Activated CD4-positive, CD25-positive, alpha-beta regulatory T cell (primary cell): ENCODE measurements at places on chromosomes 6 and 20.

GRCh38 chr20:20814685-20815084 is 102.2 kb upstream of the RALGAPA2 start:
- no peak for DNase-seq

DNA sequence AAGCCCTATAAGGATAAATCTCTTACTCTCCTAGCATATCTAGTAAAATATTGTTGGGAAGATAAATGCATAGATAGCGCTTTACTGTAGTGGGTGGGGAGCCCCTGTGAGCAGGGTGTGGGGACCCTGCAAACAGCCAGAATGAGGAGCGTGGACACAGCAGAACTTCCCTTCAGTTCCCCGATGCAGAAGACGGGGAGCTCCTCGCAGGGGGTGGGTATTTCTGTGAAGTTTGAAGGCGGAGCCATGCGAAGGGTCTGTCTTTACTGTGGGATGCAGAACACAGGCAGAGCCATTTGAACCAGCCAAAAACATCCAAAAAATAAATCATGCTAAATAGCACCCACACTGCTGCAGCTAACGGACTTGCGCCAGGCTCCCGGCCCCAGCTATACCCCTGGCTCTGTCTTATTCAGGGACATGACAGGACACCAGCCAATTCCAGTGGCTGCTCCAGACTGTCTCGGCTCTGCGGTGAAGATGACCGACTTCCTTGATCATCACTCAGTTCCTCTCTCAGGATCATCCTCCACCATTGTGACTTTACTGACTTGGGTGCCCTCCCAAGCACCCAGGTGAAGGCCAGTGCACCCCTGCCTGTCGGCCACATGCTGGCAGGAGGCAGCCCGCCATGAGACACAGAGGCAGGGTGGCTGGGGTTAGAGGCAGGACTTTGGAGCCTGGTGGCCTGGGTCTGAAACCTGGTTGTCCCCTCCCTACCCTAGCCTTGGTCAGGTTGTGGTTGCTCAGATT is 134.5 kb downstream of the SMOC2 start:
- DNase-seq: no peak

DNA sequence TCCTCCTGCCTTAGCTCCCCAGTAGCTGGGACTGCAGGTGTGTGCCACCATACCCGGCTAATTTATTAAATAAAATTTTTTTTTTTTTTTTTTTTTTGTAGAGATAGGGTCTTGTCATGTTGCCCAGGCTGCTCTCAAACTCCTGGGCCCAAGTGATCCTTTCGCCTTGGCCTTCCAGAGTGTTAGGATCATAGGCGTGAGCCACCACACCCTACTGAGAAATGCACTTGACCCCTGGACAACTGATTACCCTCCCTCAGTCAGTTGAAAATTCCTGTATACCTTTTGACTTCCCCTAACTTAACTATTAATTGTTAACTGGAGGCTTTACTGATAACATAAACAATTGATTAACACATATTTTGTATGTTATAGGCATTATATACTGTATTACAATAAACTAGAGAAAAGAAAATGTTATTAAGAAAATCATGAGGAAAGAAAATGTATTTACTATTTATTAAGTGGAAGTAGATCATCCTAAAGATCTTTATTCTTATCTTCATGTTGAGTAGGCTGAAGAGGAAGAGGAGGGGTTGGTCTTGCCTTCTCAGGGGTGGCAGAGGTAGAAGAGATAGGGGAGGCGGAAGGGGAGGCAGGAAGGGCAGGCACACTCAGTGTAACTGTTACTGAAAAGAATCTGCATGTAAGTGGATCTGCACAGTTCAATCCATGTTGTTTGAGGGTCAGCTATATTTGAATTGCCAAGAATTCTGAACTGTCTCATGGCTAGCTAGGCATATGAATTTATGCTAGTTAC is 104.3 kb downstream of the FARS2 start:
- DNase-seq: no peak

GRCh38 chr20:16284385-16285100 is 288.7 kb downstream of the KIF16B start:
- no peak for DNase-seq

DNA sequence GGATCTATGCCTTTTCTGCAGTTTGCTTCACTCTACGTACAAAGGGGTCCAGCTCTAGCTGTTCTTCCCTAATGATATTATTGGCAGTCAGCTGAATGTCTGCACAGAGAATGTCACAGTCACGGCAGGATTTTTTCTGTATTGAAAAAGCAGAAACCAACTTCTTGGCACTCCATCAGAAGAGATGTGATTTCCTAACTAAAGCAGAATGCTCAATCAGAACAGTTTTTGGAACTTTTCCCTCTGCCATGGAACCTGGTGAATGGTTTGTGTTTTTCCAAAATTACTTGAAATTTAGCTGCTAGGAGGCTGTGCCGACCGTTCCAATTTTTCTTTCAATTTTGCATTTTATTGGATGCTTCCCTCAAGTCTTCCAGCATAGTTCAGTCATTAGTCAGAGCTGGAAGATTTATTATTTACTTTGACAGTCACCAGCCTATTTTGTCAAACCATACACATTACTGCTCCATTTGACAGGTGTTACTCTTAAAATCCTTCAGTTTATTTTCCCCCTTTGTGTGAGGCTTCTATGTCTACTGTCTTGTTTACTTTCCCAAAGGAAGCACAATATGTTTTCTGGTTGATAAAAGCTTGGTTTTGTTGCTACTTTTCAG is 259.6 kb upstream of the EPHA7 start:
- no peak for DNase-seq

GRCh38 chr20:49045440-49046086 is 549 bp upstream of the CSE1L start:
- DNase-seq: no peak

GRCh38 chr6:98041056-98041455 is 758.0 kb upstream of the MMS22L start:
- no peak for DNase-seq

- DNase-seq: no peak
Measured at GRCh38 chr20:23782366-23782983, 31.7 kb upstream of the CST1 start.

- DNase-seq: no peak
Measured at GRCh38 chr6:151716526-151716932, 91.0 kb upstream of the ESR1 start.

GRCh38 chr6:113813142-113813541 is 44.0 kb upstream of the MARCKS start:
- DNase-seq: no peak

DNA sequence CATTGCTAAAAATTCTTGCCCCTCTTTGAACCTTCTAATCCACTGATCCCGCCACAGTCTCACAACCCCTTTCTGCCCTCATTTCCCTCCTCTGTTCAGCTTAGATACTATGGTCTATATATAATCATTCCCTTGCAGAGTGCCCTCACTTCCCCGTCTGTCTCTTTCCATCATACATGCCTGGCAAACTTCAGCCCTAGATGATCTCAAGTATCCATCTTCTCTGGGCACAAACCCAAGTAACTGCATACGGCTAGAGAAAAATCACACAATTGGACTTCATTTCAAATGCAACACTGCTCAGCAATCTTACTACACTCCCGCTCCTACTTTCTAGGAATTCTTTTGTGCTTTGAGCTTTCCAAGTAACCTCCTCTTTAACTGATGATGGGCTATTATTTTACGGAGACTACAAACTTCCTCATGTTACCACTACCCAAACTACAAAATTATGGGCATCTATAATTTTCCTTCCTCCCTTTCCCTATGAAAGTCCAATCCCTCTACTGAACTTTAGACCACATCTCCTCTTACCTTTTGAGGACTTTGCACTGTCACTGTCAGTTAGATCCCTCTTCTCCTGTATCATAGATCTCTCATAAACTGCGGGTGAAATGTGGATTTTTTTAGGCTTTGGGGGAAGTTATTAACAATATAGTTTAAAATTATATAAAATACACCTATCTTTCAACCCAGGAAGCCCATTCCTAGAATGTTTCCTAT is 135.6 kb downstream of the BTBD9 start:
- DNase-seq: no peak

DNA sequence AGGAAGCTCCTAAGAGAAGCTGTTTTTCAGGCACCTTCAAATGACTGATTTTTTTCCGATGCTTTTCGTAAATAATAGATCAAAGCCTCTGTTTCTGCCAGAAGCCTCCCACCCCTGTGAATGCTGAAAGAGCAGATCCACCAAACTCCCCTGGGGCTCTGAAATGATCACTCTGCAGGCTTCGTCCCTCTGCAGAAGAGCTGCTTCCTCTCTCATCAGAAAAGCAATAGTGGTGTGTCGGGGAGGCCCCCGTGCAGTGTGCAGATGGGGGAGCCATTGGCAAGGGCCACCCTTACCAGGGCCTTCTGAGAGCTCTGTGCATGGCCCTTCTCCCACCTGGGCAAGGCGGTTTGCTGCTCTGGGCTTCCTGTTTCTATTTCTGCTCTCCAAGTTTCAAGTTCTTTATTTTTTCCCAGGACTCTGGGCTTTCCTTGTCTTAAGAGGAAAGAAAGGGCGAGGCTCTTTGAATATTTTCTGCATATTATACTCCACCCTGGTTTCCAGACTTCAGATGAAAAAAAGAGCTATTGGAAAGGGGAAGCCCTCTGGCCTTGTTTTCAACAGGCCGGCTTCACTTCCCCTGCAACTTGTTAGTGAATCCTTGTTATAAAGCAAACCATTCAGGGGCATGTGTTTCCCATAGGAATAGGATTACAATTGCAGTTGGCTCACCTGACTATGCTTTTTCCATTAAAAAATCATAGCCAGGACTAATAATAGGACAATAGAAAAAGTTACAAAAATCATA is 155.2 kb downstream of the TTLL2 start:
- no peak for DNase-seq

GRCh38 chr20:60680554-60680953 is 571.5 kb upstream of the CDH4 start:
- DNase-seq: no peak

- DNase-seq: no peak
Measured at GRCh38 chr6:7377961-7378360, 11.6 kb downstream of the CAGE1 start.

DNA sequence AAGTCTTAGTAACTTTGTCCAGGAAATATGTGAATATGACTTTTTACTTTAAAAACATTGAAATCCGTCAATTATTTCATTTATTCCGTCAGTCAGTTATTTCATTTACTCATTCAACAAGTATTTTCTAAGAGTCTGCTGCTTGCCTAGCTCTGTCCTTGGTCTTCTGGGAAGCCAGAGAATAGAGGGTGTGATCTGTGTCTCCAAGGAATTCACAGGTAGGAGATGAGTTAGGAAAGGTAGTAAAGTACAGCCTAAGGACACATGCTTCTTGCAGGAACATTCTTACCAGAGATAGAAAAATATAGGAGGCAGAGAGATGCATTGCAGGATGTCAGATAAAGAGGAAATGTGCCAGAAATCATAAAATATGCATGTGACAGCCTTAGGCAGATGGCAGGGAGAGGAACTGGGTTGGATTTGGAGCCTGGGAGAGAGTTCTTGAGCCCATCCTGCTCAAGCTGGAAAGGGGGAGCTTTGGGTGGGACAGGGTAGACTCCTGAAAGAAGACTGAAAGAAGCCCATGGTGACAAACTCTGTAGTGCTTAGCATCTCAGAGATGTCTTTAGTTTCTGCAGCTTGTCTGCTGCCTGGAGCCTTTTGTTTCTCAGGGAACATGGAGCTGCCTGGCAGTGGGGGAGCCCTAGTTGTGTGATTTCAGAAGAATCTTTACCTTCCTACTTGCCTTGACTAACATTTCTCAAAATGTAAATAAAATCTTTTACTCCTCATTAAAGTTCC is 3.5 kb downstream of the SH3BGRL2 start:
- DNase-seq: no peak

DNA sequence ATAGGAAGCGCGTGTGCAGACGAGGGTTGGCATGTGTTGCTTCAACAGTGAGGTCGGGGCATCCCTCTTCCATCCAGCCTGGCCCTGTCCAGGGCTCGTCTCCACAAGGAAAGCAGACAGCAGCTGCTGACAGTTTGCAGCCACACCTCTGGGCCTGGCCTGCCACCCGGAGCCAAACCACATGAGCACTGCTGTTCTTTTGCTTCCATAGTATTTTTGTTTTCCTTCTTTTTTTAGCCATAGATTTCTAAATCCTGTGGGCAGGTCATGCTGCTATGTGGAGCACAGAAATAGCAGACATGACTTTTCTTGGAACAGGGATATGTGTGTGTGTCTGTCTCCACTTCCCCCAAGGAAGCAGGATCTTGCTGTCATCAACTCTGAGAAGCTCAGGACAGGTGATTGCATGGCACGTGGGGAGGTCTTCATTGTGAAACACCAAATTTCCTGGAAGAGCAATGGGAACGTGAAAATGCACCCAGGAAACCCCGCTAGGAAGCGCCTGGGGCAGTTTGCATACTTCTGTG is 167.4 kb downstream of the DTNBP1 start:
- DNase-seq: no peak

- no peak for DNase-seq
Measured at GRCh38 chr20:20241976-20242375, 125.9 kb upstream of the INSM1 start.

DNA sequence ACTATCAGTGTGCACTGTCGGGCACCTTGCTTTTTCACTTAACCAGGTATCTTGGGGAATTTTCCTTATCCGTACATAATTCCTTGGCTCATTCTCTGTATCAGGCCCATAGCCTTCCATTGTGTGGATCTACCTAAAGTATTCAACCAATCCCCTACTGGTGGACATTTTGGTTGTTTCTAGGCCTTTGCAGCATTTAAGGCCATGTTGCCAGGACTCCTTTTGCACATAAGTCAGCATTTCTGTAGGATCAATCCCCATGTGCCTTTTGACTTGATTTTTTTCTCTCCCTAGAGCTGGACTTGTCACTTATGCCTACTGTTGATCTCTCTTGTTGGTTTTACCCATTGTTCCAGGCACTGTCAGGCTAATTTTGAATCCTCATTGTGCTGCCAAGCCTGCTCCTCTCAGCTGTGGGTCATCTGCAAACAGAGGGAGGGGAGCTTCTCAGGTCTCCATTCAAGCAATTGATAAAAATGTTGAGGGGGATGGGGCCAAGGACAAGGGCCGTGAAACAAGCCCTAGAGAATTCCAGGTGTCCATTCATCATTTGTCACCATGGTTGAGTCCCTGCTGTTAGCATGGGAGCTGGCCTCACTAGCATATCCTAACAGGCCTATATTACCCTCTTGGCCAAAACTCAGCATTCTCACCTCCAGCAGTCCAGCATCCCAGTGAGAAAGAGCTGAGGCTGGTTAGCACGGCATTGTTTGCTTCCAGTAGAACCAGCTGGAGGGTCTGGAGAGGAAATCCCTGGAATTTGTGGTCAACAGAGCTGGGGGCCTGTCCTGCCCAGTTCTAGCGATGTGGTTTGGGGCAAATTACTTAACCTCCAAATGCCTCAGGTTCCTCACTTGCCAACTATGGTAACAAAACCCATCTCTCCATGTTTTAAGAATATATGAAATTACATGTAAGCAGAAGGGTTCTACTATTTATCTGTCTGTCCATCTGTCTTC is 178.4 kb downstream of the MRPL14 start:
- DNase-seq: no peak

- no peak for DNase-seq
Measured at GRCh38 chr20:63086421-63087235, 79.9 kb upstream of the BHLHE23 start.

- no peak for DNase-seq
Measured at GRCh38 chr6:96302991-96303390, 218.6 kb upstream of the UFL1 start.

DNA sequence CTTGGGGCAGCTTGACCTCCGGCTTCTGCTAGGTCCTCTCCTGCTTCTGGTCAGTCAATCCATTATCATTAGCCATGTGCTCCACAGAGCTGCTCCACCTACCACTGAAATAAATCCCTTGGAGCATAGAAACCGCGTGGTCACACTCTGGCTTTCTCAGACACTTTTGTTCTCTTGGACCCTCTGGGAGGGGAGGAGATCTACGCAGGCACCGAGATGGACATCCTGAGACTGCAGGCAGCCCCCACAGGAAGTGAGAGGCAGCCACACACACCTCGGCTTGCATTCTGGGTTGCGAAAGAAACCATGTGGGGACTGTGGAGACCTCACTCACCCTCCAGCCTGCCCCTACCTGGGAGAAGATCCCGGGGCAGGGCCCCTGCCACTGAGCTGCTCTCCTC is 79.5 kb downstream of the FYN start:
- DNase-seq: no peak
